A549 treated with Hydrocortisone at 1 μM for 4 hours (cell line): ENCODE measurements at places on chromosomes 1 and 21. TPM values are rescaled to one million over a fixed set of nuclear protein-coding genes. Genes with fewer than 3 reads are reported as not detected.

FBXO2 gene
- total RNA-seq, result 6.1 to 10.7 TPM (median 9.5 TPM) in 5 replicates

PRKAA2 gene
- total RNA-seq, result 1.5 to 2.3 TPM (median 1.8 TPM) in 5 replicates

PDE4B gene
- 5.1 to 7.9 TPM (median 6.2 TPM) in 5 replicates for total RNA-seq

KCNK1 gene
- 17.5 to 23.4 TPM (median 20.4 TPM) in 5 replicates for total RNA-seq

DNALI1 gene
- total RNA-seq, result 0.05 to 0.16 TPM (median 0.05 TPM) in 3 of 5 replicates, not detected in the others

UQCRHL gene
- 5.9 to 8.7 TPM (median 6.2 TPM) in 5 replicates for total RNA-seq

GNAT2 gene
- total RNA-seq, result 0.09 to 0.10 TPM (median 0.10 TPM) in 3 of 5 replicates, not detected in the others

CELSR2 gene
- 3.7 to 4.9 TPM (median 4.8 TPM) in 5 replicates for total RNA-seq

CFAP141 gene
- 0.40 TPM in 1 of 5 replicates, not detected in the others for total RNA-seq

GATAD2B gene
- 7.9 to 11.3 TPM (median 9.1 TPM) in 5 replicates for total RNA-seq

IQCC gene
- 1.3 to 2.4 TPM (median 1.9 TPM) in 5 replicates for total RNA-seq

LCE1A gene
- not detected in 5 replicates for total RNA-seq

FNDC5 gene
- total RNA-seq, result 0.25 to 0.98 TPM (median 0.42 TPM) in 5 replicates

CFAP107 gene
- not detected in 5 replicates for total RNA-seq

LRRC8C gene
- total RNA-seq, result 7.8 to 11.6 TPM (median 10.3 TPM) in 5 replicates

KCNQ4 gene
- 0.18 to 0.33 TPM (median 0.27 TPM) in 5 replicates for total RNA-seq

TMCO4 gene
- 5.4 to 7.5 TPM (median 6.1 TPM) in 5 replicates for total RNA-seq

CYYR1 gene
- total RNA-seq, result not detected in 5 replicates

SLC9C2 gene
- not detected in 5 replicates for total RNA-seq

XKR8 gene
- total RNA-seq, result 4.6 to 6.0 TPM (median 4.9 TPM) in 5 replicates

SIM2 gene
- total RNA-seq, result 6.7 to 7.7 TPM (median 6.9 TPM) in 5 replicates

TNFRSF18 gene
- total RNA-seq, result 0.17 to 0.42 TPM in 2 of 5 replicates, not detected in the others

TRNP1 gene
- 200 to 287 TPM (median 278 TPM) in 5 replicates for total RNA-seq

ZNF683 gene
- total RNA-seq, result not detected in 5 replicates

HFM1 gene
- total RNA-seq, result 0.06 to 0.07 TPM in 2 of 5 replicates, not detected in the others

SLC30A2 gene
- 0.24 to 0.58 TPM (median 0.42 TPM) in 5 replicates for total RNA-seq

CPLANE2 gene
- 2.0 to 4.9 TPM (median 3.7 TPM) in 5 replicates for total RNA-seq

TINAGL1 gene
- 0.32 to 0.71 TPM (median 0.38 TPM) in 5 replicates for total RNA-seq

RGS7 gene
- 0.05 to 0.10 TPM (median 0.05 TPM) in 3 of 5 replicates, not detected in the others for total RNA-seq

DUSP10 gene
- total RNA-seq, result 1.7 to 3.3 TPM (median 2.6 TPM) in 5 replicates

TDRD5 gene
- 0.03 to 0.05 TPM (median 0.05 TPM) in 3 of 5 replicates, not detected in the others for total RNA-seq

PRKAB2 gene
- 9.5 to 13.0 TPM (median 10.4 TPM) in 5 replicates for total RNA-seq

SPATA45 gene
- not detected in 5 replicates for total RNA-seq

MMP23B gene
- total RNA-seq, result 0.33 to 0.79 TPM (median 0.50 TPM) in 5 replicates

LRRIQ3 gene
- 0.54 to 0.82 TPM (median 0.74 TPM) in 5 replicates for total RNA-seq

CLCA4 gene
- 0.02 to 0.03 TPM in 2 of 5 replicates, not detected in the others for total RNA-seq

RGS8 gene
- not detected in 5 replicates for total RNA-seq

TSSK3 gene
- 0.10 to 0.17 TPM (median 0.15 TPM) in 3 of 5 replicates, not detected in the others for total RNA-seq

RAP1GAP gene
- total RNA-seq, result 9.1 to 11.0 TPM (median 10.2 TPM) in 5 replicates

HSPA6 gene
- total RNA-seq, result 1.4 to 7.1 TPM (median 1.8 TPM) in 5 replicates

CCDC17 gene
- total RNA-seq, result 0.18 to 0.36 TPM (median 0.26 TPM) in 5 replicates

RNF223 gene
- 0.14 to 0.47 TPM (median 0.30 TPM) in 5 replicates for total RNA-seq
